Purkinje cell (primary cell): ENCODE measurements at places on chromosomes 13 and 19. TPM values are rescaled to one million over a fixed set of nuclear protein-coding genes. Genes with fewer than 3 reads are reported as not detected.

Gene POSTN
- 3.1 TPM in 1 of 2 replicates, not detected in the other for polyA plus RNA-seq

Gene ZNF560
- polyA plus RNA-seq = not detected in 2 replicates

Gene PTGIR
- polyA plus RNA-seq = not detected in 2 replicates

Gene ZNF45
- 2.8 and 3.4 TPM in 2 replicates for polyA plus RNA-seq

Gene ACTN4
- polyA plus RNA-seq = 1.1 and 2.8 TPM in 2 replicates

Gene LILRA1
- not detected in 2 replicates for polyA plus RNA-seq

Gene DHDH
- not detected in 2 replicates for polyA plus RNA-seq

Gene COL5A3
- 0.52 and 0.60 TPM in 2 replicates for polyA plus RNA-seq

Gene BEST2
- not detected in 2 replicates for polyA plus RNA-seq

Gene DIRAS1
- polyA plus RNA-seq = 0.22 and 1.6 TPM in 2 replicates

Gene CAMSAP3
- 0.78 and 0.88 TPM in 2 replicates for polyA plus RNA-seq

Gene ELSPBP1
- not detected in 2 replicates for polyA plus RNA-seq

Gene CHST8
- 0.78 and 1.9 TPM in 2 replicates for polyA plus RNA-seq

Gene WIZ
- 0.73 and 2.0 TPM in 2 replicates for polyA plus RNA-seq

Gene LILRB5
- polyA plus RNA-seq = 0.13 and 0.15 TPM in 2 replicates

Gene C19orf33
- not detected in 2 replicates for polyA plus RNA-seq

Gene WDR62
- 1.9 TPM in 1 of 2 replicates, not detected in the other for polyA plus RNA-seq

Gene SOX1
- 1.7 and 2.4 TPM in 2 replicates for polyA plus RNA-seq

Gene FFAR2
- not detected in 2 replicates for polyA plus RNA-seq

Gene VSTM1
- polyA plus RNA-seq = not detected in 2 replicates

Gene PCDH20
- 8.3 TPM in 1 of 2 replicates, not detected in the other for polyA plus RNA-seq
